ENCODE measurements at places on chromosomes 1 and 21.

- DNase-seq = no peak
Observed at GRCh38 chr1:36514501-36514900, 31.8 kb upstream of the CSF3R start.

GRCh38 chr1:147756341-147756740 is 4.1 kb downstream of the GJA5 start:
- no peak for DNase-seq

GRCh38 chr1:94514095-94514727 is 27.3 kb downstream of the F3 start:
- peak; percentile 49 for DNase-seq

GRCh38 chr1:179933219-179933618 is 21.4 kb upstream of the CEP350 start:
- DNase-seq = no peak

- no peak for DNase-seq
Observed at GRCh38 chr1:232404227-232404626, 225.7 kb downstream of the SIPA1L2 start.

GRCh38 chr1:202584707-202585589 is 125.3 kb downstream of the SYT2 start:
- no peak for DNase-seq

DNA sequence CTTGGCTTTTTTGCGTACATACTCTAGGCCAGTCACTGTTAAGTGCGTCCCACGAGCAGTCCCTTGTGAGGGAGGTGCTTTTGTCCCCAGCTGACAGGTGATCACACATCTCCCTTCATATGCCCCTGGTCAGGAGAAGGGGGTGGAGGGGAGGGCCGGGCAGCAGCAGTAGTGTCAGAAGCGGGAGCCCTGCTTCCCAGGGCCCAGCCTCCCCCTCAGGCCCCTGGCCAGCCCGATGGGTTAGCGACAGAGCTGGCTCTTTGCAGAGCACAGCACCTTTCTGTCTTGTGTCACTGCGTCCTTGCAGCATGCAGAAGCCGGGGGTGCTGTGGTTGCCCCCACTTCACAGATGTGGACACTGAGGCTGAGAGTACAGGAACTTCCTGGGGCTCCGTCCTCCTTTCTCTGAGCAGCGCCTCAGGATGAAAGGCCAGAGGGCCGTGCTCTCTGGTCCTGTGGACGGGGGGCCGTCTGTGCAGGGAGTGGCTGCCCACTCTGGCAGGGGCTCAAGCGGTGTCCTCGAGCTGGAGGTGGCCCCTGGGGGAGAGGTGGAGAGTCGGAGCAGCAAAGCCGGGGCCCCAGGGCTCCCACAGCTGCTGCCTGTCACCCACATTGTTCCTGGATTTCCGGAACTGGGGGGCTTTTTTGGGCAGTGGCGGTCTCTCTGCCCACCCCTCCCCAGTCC is 5.9 kb downstream of the TMEM201 start:
- DNase-seq = no peak

DNA sequence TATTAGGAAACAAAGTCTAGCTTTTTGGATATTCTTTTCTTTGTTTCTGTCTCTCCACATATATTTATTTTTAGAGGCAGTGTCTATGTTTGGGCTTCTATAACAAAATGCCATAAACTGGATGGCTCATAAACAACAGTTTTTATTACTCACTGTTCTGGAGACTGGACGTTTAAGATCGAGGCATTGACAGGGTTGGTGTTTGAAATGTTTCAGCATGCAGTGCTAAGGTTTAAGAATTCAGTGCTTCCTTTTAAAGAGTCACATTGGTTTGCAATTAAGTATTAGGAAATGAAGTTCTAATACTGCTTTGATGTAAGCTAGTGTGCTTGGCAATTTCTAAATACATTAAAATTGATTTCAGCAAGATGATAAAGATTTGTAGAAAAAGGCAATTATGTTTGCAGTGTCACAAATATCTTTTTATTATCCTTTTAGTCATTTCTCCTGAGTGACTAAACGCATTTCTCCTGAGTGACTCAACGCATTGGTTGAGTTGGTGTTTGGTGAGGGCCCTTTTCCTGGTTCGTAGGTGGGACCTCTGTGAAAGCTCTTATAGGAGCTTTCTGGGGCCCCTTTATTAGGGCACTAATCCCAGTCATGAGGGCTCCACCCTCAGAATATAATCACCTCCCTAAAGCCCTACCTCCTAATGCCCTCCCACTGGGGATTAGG is 317.0 kb downstream of the USP25 start:
- DNase-seq = no peak

Measured in ecto neural progenitor cell (in vitro differentiated cells).